ENCODE measurements at places on chromosomes 3 and 15.

- no peak for DNase-seq
Measured at GRCh38 chr3:10667901-10668476, 148.0 kb upstream of the SLC6A11 start.

DNA sequence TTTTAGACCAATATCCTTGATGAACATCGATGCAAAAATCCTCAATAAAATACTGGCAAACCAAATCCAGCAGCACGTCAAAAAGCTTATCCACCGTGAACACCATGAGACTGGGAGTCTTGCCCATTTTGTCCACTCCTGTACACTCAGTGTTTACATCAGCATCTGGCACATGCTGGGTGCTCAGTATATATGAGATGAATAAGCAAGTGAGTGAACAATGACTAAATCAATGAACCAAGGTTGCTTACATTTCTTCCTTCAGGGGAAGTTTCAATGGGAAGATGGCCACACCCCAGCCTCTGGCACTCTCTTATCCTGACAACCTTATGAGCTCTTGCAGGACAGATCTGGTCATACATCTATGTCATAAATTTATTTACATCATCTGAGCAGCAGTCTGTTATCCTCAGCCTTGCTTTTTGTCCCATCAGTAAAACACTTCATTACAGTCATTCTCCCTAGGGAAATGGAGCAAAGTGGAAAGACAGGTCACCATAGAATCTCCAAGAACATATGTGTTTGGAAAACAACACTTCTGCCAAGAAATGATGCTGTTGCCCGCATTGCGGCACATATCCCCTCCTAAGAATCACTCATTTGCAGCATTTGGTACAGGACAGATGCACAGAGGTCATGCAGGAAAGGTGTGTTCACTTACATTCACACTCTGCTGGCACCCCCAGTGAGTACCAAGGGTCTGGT is 171.8 kb upstream of the EIF1B start:
- DNase-seq, result no peak

- DNase-seq, result no peak
Measured at GRCh38 chr15:89387140-89387903, 52.7 kb upstream of the POLG start.

DNA sequence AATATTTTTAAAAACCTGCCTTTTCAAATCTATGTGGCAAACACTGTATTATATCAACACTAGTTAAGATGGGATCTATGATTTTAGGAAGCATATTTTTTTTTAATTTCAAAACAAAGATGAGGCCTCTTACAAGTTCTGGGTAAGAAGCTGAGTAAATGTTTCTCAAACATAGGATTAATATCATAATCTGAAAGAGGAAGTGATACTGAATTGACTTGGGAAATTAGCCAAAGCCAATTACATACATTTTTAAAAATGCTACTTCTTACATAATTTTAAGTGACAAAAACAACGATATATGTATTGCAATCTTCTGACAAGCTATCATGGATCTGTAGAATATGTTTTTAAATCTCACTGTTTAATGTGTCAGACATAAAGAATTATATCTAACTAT is 135.1 kb upstream of the UBP1 start:
- no peak for DNase-seq

All from GDM1 (cell line).